Dermis blood vessel endothelial cell (primary cell): ENCODE measurements at places on chromosomes 4 and X.

DNA sequence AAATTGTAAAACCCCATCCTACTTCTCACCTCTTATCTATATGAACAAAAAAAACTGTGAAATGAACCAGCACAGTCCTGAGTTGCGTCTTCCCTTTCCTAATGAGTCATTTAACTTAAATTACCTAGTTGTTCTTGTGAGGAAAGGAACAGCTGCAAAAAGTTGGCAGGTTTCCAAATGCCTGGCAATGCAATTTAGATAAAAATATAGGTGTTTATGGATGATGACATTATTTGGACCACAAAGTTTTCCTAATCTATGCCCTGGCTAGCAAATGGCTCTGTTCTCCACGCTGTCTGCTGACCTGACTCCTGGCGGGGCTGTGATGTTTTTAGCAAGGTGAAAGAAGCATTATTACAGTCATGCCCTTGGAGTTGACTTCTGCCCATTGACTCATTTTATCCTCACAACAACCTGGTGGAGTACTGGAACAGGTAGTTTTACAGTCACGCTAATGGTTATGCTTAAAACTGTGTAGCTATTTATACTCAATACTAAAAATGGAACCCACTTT is 29.8 kb upstream of the RELL1 start:
- peak; percentile 81 for DNase-seq

- peak; percentile 72 for DNase-seq
These were observed 87.1 kb downstream of the KDR start for GRCh38 chr4:55038176-55038890.

DNA sequence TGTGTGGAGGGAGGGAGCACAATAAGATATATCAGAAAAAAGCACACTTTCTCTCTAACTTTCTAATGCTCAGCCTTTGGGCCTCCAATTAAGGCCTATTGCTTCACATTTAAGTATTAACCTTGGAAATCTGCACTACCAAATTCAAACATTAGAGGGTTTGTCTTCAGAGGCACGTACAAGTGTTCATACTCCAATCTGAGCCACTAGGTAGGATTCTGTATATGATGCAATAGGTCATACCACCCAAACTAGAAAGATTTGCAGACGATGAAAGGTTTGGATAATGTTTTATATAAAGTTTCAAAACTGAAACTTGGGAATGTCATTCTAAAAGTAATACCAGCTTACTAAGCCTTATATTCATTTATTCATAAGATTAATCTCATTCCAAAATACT is 106.4 kb downstream of the MID1 start:
- DNase-seq = no peak

DNA sequence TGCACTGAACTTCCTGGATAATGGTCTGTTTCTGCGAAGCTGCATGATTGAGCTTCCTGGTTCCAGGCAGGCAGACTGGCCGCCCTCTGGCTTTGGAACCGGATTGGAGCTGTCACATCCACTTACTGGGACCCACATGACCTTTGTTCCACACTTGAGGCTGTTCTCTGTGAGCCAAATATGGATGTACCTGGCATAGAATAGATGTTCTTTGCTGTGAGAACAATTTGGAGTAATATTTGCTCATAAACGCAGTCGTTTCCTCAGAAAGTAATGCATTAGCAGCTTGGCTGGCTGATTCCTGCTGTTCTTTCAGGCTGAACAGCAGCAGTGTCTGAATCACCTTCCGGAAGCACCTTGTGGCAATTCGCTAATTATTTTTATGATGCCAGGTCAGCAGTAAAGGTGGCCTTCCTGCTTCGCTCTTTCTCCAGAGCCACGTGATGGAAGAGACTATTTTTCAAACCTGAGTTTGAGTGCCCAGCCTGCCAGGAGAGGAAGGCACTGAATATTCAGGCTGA is 78.1 kb upstream of the BOD1L1 start:
- DNase-seq = peak; percentile 92

DNA sequence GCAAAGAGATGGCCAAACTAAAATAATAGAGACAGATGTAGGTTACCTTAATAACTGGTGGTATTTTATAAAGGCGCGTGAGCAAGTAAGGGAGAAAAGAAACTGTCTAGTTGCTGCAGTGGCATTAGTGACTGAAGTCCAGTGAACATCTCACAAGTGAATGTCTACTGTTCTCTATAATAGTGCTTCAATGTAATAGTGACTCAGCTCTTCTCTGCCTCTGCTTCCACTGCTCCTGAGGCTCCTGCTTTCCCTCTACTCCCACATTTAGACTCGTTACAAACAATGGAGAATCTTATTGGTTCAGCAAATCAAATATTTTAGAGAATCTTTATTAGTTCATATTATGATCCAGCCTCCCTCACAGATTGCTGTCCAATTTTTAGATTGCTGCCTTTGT is 779.1 kb upstream of the HTR2C start:
- no peak for DNase-seq

- DNase-seq = no peak
These were observed 105.5 kb upstream of the NEIL3 start for GRCh38 chr4:177204126-177204525.

DNA sequence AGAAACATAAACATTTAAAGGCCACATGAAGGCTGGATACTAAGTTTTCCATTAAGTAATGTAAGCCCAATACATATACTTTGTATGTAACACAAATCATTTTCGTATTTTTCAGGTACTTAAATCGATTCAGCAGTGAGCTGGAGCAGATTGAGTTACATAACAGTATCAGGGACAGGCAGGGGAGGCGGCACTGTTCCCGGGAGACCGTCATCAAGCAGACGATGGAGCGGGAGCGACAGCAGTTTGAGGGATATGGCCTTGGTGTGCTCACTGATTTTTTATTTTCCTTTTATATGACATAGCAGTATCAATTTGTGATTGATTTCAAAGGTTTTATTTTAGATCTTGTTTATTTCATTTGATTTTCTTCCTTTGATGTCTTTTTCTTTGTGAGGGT is 20.7 kb downstream of the TMA16 start:
- DNase-seq = no peak

- no peak for DNase-seq
These were observed 31.1 kb downstream of the AKAP4 start for GRCh38 chrX:50169717-50170116.

DNA sequence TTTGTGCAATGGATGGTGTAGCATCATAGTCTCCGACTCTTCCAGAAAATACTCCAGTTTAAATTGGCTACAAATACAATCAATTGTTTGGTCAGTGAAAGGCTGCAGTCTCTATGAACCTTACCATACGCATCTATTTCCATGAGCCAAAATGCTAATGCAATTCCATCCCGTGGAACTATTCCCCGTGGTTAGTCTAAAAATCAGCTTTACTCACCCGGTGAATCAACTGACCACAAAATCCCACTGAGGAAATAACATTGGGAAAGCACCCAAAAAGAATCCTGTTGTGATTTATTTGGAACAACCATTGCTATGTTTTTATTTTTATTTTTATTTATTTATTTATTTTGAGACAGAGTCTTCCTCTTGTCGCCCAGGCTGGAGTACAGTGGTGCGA is 87.1 kb downstream of the DHX15 start:
- DNase-seq = no peak

DNA sequence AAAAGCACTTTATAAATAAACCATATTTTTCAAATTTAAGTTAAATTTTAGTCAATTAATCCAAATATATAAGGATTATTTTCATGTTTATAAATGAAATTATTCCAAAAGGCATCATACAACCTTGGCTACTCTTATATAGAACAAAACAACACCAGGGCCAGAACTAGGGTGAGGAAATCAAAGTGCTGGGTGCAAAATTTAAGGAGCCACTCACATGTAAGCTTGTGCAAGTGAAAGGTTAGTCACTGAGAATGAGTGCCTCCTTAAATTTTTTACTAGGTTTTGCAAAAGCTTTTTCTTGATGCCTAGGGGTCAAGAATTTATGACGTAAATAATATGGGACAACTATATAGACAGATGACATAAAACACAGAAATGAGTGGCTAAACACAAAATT is 83.4 kb upstream of the COX18 start:
- no peak for DNase-seq

- DNase-seq = no peak
These were observed 60.4 kb upstream of the PLAC8 start for GRCh38 chr4:83174844-83175414.

DNA sequence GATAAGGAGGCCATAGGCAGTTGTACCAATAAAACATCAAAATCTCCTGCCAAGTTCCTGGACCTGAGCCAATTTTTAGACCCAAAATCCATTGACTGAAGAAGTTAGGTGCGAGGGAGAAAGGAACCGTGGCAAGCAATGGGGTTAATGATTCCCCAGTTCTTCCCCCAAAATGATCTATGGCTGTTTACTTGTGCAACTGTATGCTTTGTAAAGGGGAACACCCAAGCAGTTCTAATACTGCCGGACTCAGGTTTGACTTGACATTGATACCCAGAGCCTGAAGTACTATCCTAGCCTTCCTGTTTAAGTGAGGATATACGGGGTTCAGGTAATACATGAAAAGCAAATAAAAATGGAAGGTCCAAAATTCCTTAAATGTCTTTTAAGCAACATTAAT is 6.7 kb upstream of the EIF4E start:
- DNase-seq = no peak

DNA sequence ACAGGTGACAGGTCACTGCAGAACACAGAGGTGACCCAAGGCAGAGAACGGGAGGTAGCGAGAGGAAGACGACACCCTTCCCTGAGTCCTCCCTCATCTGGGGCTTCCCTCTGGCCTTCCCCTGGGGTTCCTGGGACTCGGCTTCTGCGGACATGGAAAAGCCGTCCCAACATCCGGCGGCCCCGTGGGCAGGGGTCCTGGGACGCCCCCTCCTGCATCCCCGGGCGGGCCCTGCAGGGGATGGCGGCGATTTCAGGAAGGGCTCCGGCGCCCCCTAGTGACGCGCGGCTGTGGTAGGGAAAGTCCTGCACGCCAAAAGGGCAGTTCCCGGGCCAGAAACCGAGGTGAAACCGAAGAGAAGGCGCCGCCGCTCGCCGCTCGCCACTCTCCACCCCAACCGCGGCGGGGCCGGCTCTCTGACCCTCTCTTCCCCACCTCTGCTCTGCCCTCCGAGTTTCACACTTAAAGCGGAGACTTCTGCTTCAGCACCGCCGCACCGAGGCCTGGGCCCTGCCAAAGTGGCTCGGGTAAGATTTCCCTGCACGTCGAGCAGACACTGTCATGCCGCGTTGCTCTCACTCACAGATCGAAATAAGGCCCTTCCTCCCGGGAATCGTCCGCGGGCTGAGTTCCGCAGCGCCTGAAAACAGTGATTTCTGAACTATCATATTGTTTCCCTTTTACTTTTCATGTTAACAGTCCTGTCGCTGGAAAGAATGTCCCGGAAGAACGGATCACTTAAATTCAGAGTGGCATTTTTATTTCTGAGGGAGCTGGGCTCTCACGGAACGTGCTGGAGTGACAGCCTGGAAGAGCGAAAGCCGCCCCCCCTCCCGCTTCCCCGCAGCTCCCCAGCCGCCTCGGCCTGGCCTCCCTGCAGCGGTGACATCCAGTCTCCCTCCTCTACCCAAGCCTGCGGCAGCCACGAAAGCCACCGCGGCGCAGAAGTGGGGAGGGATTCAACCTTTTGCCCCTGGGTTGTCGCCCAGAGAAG is 110.6 kb downstream of the DCTD start:
- DNase-seq = peak; percentile 89

DNA sequence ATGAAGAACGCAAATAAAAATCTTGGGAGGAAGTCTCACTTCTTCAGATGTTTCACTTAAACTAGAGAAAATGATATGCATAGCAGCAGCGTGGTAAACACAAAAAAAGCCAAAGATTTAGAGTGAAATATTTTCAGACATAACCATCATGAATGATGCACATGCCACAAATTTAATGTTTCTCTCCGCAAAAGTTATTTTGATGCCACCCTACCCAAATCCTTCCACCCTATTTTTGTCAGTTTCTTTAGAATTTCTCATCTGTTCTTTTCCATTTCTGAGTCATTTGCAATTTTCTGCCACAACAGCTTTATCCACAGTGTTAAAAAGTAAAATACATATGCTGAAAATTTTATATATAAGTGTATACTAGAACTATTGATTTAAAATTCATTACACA is 1663.7 kb upstream of the ADGRL3 start:
- DNase-seq = no peak

- no peak for DNase-seq
These were observed 26.2 kb downstream of the RP2 start for GRCh38 chrX:46863072-46863471.

DNA sequence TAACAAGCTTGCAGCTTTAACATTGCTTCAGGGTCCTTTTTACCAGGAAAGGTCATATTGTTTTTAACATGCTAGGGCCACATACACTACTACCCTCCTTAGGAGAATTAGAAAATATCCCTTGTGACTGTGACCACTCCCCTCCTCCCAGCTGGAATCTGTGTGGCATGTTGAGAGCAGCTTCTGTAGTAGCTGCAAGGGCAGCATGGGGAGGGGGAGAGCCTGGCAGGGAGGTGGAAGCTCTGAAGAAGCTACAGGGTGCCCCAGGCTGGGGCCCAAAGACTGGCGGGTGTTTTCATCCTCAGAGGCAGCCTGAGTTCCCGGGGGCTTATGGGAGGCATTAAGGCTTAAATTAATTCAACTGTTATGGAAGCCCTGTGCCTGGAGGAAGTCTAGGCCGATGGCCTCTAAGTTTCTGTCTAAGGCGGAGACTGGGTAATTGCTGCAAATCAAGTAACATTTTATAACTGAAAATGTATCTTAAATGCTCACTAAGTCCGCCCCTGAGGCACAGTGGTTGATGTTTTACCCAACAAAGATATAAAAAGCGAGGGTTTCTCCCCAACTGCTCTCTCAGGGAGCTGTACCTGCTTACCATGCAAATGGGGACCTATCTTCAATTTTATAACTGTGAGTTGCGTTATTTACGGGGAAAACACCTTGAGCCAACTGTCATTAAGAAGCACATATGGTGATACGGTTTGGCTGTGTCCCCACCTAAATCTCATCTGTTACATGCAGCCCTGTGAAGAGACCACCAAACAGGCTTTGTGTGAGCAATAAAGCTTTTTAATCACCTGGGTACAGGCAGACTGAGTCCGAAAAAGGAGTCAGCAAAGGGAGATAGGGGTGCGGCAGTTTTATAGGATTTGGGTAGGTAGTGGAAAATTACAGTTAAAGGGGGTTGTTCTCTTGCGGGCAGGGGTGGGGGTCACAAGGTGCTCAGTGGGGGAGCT is 37.4 kb upstream of the STS start:
- DNase-seq = peak; percentile 10

DNA sequence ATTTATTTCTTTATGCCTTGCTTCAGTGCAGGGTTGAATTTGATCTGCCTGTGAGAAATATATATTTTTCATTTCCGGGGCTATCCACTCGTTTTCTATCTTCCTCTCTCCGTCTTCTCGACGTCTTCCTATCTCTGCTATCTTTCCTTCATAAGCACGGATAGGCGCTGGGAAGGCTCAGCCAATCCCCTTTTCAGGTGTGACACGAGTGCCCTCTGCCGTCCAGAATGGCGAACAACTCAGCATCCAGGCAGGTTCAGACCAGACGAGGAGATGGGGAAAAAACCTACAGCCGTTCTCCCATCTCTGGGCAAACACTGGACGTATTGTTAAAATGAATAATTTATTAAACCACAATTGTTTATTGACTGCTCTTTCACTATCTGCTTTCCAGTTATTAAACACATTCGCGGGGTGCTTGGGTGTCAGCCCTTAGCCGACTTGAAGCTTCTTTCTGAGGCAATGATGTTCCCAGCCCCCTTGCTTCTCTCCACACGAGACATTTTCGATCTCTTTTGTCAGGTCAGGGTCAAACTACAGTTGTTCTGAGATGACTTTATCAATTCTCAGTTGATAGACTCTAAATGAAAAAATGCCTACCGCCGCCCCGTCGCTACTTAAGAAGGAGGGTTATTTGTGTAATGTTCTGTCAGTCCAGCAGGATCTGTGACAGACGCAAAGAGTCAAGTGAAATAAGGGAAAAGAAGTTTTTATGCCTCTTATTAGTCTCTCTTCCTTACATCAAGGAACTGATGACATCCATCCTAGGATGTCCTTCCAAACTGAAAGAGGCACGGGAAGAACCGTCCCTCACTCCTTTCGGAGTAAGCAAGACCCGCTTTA is 96.3 kb upstream of the NOCT start:
- peak; percentile 87 for DNase-seq
